Calu3 (cell line): ENCODE measurements at places on chromosomes 11 and 22.

- DNase-seq: no peak
Measured at GRCh38 chr11:88068848-88069554, 106.2 kb downstream of the RAB38 start.

- no peak for DNase-seq
Measured at GRCh38 chr11:120272303-120272702, 32.4 kb downstream of the POU2F3 start.

GRCh38 chr11:14075118-14076078, 112.9 kb downstream of the SPON1 start:
- DNase-seq: no peak

DNA sequence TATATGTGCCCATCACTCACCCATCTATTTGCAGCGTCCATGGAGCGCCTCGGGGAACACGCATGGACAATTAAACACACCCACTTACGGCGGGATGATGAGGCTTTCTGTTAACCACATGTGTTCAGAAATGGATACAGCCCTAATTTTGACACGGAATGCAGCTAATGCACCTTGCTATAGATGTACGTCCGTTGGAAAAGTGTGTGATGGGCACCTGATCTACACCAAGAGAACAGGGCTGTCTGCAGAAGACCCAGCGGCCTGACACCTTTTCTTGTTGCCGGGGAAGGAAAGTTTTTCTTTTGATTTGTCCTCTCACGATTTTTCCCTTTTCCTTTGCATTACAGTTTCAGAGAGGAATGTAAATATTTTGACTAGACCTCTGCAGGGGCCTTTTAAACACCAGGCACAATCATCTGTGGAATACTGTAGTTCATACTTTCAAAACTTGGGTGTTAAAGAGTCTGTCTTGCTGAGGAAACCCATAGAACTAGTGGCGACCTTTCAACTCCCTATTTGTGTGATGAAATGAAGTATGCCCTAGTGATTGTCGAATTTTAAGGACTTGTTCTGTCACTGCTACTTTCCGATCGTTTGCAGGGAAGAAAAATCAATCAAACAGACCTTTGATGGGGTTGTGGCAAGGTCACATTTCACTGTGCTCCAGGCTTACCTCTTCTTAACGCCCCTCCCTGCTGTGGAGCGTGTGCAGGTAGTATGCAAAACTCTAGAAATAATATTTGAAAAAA, 16.5 kb upstream of the PAX6 start:
- no peak for DNase-seq

GRCh38 chr11:85377901-85378300, 249.2 kb downstream of the DLG2 start:
- DNase-seq: no peak
